Activated naive CD4-positive, alpha-beta T cell treated with anti-CD3 and anti-CD28 coated beads, Interleukin-2, amount 10 ng/mL, durations not matched to agents 7 days and 5 days (primary cell): ENCODE measurements at places on chromosomes 6 and 20.

- H3K36me3 ChIP-seq: peaks cover 11% of the 10 kb centered on the region
- H3K27ac ChIP-seq: peak within 1 kb of the TSS; percentile 96
- no peaks in the 10 kb centered on the region for H3K27me3 ChIP-seq
- peak within 1 kb of the TSS; percentile 98 for H3K4me3 ChIP-seq
Observed at GRCh38 chr20:32743237-32744112, at the start of gene COMMD7. COMMD7 (minus strand) TSS chr20:32743467; CDS start chr20:32743391, 76 bp downstream.

GRCh38 chr20:957544-957943, 41.4 kb upstream of the ANGPT4 start:
- no peak overlapping the region for H3K27ac ChIP-seq
- no peaks in the 10 kb centered on the region for H3K4me1 ChIP-seq
- no peak for DNase-seq
- peaks cover 60% of the 10 kb centered on the region for H3K27me3 ChIP-seq
- H3K4me3 ChIP-seq: no peak overlapping the region

- no peak overlapping the region for H3K4me3 ChIP-seq
- no peak overlapping the region for H3K27ac ChIP-seq
- H3K36me3 ChIP-seq: no peaks in the 10 kb centered on the region
- H3K27me3 ChIP-seq: peaks cover 25% of the 10 kb centered on the region
- H3K4me1 ChIP-seq: no peaks in the 10 kb centered on the region
Observed at GRCh38 chr6:2745246-2745645, 5.5 kb downstream of the MYLK4 start.

DNA sequence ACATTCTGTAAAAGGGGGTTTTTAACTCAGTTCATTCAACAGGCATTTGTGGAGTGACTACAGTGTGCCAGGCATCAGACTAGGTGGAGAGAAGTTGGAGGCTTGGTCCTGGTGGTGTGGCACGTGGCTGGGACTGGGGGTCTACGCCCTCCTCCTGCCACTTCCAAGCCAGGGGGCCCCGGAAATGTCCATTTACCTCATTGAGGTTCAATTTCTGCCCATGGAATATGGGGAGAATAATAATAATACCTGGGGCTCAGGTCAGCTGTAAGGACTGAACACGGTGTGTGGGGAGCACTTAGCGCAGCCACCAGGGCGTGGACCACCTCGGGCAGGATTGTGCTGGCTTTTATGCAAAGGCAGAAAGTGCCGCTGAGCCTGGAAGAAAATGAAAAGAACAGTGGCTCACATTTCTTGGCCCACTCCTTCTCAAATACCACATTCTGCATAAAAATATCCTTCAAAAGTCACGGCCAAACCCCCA, 229.4 kb downstream of the ANKRD60 start:
- DNase-seq: no peak
- no peak overlapping the region for H3K4me3 ChIP-seq
- no peaks in the 10 kb centered on the region for H3K4me1 ChIP-seq
- H3K27me3 ChIP-seq: peaks cover 36% of the 10 kb centered on the region

- no peak overlapping the region for H3K4me3 ChIP-seq
- H3K27ac ChIP-seq: no peak overlapping the region
- H3K36me3 ChIP-seq: peaks cover 2% of the 10 kb centered on the region
- H3K4me1 ChIP-seq: peaks cover 10% of the 10 kb centered on the region
- DNase-seq: no peak
Observed at GRCh38 chr6:28816909-28817807, 106.6 kb downstream of the TRIM27 start.

DNA sequence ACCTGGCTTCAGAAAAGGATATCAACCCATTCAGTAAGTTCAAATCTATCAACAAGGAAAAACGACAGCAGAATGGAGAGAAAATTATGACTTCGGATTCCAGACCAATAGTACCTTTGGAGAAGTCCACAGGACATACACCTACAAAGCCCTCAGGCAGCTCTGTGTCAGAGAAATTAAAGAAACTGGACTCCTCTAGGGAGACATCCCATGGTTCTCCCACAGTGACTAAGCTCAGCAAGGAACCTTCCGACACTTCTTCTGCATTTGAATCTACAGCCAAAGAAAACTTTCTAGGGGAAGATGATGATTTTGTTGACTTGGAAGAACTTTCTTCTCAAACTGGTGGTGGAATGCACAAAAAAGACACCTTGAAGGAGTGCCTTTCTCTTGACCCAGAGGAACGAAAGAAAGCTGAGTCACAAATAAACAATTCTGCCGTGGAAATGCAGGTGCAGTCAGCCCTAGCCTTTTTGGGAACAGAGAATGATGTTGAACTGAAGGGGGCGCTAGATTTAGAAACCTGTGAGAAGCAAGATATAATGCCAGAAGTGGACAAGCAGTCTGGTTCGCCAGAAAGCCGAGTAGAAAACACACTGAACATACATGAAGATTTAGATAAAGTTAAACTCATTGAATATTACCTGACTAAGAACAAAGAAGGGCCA, 67.4 kb upstream of the HINT3 start:
- no peak overlapping the region for H3K4me3 ChIP-seq
- DNase-seq: peak; percentile 29
- no peaks in the 10 kb centered on the region for H3K4me1 ChIP-seq

- H3K27ac ChIP-seq: no peak overlapping the region
- H3K36me3 ChIP-seq: peaks cover 2% of the 10 kb centered on the region
- peaks cover 33% of the 10 kb centered on the region for H3K4me1 ChIP-seq
Observed at GRCh38 chr6:134316733-134317431, 1.0 kb downstream of the SGK1 start.

GRCh38 chr6:16939839-16940238, 162.0 kb upstream of the STMND1 start:
- H3K4me3 ChIP-seq: no peak overlapping the region
- no peaks in the 10 kb centered on the region for H3K4me1 ChIP-seq
- no peaks in the 10 kb centered on the region for H3K36me3 ChIP-seq
- H3K27ac ChIP-seq: no peak overlapping the region
- DNase-seq: no peak

- no peaks in the 10 kb centered on the region for H3K27me3 ChIP-seq
- H3K4me1 ChIP-seq: peaks cover 26% of the 10 kb centered on the region
- no peaks in the 10 kb centered on the region for H3K36me3 ChIP-seq
- no peak for DNase-seq
- H3K4me3 ChIP-seq: no peak overlapping the region
Observed at GRCh38 chr6:52540286-52540902, 36.5 kb downstream of the TRAM2 start.

- DNase-seq: no peak
- H3K4me1 ChIP-seq: no peaks in the 10 kb centered on the region
- H3K27ac ChIP-seq: no peak overlapping the region
Observed at GRCh38 chr6:83231146-83231545, 38.0 kb downstream of the RWDD2A start.

DNA sequence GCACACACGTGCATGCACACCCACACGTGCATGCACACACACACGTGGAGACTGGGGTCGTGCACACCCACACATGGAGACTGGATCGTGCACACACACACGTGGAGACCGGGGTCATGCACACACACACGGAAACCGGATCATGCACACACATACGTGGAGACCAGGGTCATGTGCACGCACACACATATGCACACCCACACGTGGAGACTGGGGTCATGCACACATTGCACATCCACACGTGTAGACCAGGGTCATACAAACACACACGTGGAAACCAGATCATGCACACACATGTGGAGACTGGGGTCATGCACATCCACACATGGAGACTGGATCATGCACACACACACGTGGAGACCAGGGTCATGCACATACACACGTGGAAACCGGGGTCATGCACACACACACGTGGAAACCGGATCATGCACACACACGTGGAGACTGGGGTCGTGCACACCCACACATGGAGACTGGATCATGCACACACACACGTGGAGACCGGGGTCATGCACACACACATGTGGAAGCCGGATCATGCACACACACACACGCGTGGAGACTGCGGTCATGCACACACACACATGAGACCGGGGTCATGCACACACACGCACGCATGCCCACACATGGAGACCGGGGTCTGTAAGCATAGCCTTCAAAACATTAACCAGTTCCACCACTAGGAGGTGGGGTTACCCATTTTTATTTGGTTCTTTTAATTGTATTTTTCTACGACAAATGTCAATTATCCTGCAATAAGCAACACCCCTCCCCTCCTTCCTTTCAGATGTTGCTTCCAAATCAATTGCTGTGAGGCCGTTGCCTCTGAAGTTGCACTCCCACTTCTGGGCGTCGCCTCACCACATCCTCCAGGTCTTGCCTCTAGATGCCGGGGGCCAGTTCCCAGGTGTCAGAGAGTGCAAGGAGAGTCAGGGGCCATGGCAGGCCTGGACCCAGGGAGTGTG, 95.8 kb downstream of the TMEM242 start:
- no peaks in the 10 kb centered on the region for H3K36me3 ChIP-seq
- peaks cover 15% of the 10 kb centered on the region for H3K27me3 ChIP-seq
- H3K4me1 ChIP-seq: peaks cover 59% of the 10 kb centered on the region
- peak; percentile 80 for DNase-seq
- peak overlapping the region; percentile 88 for H3K27ac ChIP-seq

GRCh38 chr6:159305159-159305558, 136.0 kb downstream of the FNDC1 start:
- H3K36me3 ChIP-seq: no peaks in the 10 kb centered on the region
- H3K4me1 ChIP-seq: no peaks in the 10 kb centered on the region
- H3K27ac ChIP-seq: no peak overlapping the region
- DNase-seq: no peak

DNA sequence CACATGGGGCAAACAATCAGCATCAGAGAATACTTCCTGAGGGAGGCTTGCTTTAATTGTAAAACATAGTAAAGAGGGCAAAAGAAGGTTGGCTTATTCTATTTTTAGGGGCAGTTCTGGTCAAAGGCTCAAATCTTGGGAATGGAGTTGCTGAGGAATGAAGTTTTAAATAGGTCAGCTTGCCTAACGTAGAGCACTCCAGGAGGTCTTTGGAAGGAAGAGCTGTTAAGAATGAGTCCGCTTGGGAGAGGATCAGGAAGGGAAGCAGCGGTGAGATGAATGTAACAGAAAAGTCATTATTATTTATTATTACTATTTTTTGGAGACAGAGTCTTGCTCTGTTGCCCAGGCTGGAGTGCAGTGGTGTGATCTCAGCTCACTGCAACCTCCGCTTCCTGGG, 108.7 kb downstream of the ZFAND3 start:
- H3K27me3 ChIP-seq: no peaks in the 10 kb centered on the region
- no peak overlapping the region for H3K27ac ChIP-seq
- DNase-seq: no peak
- H3K4me1 ChIP-seq: peaks cover 10% of the 10 kb centered on the region
- no peak overlapping the region for H3K4me3 ChIP-seq

- H3K27me3 ChIP-seq: peaks cover 24% of the 10 kb centered on the region
- no peak overlapping the region for H3K4me3 ChIP-seq
- DNase-seq: no peak
- H3K4me1 ChIP-seq: no peaks in the 10 kb centered on the region
- H3K36me3 ChIP-seq: no peaks in the 10 kb centered on the region
Observed at GRCh38 chr6:132932588-132932987, 118.2 kb downstream of the RPS12 start.

- no peak overlapping the region for H3K4me3 ChIP-seq
- peaks cover 6% of the 10 kb centered on the region for H3K27me3 ChIP-seq
- DNase-seq: no peak
- H3K4me1 ChIP-seq: peaks cover 4% of the 10 kb centered on the region
- no peak overlapping the region for H3K27ac ChIP-seq
Observed at GRCh38 chr20:51338692-51339440, 203.7 kb downstream of the NFATC2 start.
